SJSA1 (cell line): ENCODE measurements at places on chromosomes 6 and 20.

- no peak for DNase-seq
Observed at GRCh38 chr20:15200147-15200565, 862.7 kb upstream of the FLRT3 start.

GRCh38 chr20:23293689-23294088 is 56.9 kb upstream of the NXT1 start:
- no peak for DNase-seq

DNA sequence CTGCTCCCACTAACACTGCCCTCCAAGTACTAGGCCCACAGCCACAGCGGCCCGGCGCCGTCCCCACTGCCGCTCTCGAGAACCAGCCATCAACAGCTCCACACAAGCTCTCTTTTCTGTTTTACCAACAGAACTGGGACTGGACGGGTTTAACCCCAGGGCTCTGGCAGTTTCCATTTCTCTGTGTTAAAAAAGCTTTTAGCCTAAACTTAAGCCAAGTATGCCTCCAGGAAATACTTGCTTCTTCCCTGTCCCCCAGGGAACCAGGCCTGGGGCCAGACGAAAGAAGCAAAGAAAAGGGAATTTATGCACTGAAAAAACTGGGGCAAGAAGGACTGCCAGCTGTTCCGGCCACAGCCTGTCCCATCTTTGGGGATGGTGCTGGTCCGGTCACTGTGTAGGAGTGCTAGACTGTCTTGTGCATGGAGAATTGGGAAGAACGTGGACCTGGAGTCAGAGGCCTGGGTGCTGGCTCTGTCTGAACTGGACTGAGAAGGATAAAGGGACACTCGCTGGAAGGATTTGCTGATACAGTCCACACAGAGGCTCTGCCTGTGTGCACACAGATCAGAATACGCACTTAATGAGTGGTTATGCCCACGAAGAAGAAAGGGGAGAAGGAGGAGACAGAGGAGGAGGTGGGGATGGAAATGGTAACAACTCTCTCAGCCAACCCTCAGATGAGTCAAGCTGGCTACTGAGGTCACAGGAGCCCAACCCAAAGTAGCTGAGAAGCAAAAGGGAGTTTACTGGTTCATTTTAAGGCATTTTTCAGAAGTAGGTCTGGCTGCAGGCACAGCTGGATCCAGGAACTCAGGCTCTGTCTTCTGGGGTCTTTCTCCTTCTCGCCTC is 254.4 kb upstream of the PMEPA1 start:
- no peak for DNase-seq

- DNase-seq = no peak
Observed at GRCh38 chr6:41781366-41781730, 766 bp downstream of the PRICKLE4 start.

DNA sequence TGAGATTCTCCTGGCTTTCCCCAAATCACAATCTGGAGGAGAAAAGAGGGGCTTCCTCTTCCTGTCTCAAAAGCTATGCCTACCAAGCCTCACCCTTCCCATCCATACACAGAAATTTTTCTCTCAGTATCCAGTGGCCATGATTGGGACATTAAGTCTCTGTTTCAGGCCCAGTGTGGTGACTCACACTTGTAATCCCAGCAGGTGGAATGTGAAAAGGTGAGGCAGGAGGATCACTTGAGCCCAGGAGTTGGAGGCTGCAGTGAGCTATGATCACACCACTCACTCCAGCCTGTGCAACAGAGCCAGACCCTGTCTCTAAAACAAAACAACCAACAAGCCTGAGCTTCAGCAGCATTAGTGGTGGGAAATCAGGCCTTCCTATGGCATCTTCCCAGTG is 210.0 kb downstream of the OGFRL1 start:
- no peak for DNase-seq

DNA sequence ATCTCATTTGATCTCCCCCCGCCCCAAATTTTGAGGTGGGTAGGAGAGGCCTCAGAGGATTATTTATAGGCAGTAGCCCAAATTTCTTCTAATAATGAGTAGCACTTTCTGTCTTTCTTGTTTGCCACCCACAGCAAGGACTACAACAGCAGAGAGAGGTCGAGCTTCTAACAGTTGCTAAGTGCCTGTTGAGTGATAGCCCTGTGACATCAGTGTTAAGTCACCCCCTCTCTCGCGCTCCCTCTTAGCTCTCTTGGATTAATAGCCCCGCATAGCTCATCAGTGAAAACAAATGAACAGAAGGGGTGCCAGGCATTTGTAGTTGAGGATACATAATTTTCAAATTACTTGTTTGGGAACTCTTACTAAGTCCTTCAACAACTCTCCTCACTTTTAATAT is 3.5 kb downstream of the ANKRD60 start:
- no peak for DNase-seq
